Endothelial cell of umbilical vein (primary cell): ENCODE measurements at places on chromosomes 7 and 10.
A peak's percentile ranks its signal among the peaks of the same experiment; 100 is the strongest.

- DNase-seq, result no peak
Observed at GRCh38 chr7:112777406-112777805, 12.8 kb downstream of the TMEM168 start.

DNA sequence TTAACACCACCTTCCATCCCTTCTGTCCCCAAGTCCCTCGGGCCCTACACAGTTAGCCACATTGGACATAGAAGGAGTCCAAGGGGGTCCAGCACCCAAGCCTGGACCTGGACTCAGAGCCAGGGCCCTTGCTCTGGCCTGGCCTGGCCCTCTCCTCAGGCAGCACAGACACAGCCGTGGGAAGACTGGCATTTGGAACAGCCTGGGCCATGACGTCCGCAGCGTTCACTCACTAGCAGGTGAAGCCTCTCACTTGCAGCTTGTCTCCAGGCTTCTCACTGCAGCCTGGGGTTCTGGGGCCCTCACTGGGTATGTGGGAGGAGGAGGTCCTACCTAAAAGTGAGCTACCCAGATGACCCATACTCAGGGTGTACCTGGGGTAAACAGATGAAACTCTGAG lies 33.7 kb upstream of the AQP1 start:
- no peak for DNase-seq

- DNase-seq, result no peak
Observed at GRCh38 chr10:91096274-91096673, 124.2 kb upstream of the PCGF5 start.

- DNase-seq, result peak; percentile 66
Observed at GRCh38 chr10:97333601-97334369, 744 bp downstream of the FRAT2 start.

DNA sequence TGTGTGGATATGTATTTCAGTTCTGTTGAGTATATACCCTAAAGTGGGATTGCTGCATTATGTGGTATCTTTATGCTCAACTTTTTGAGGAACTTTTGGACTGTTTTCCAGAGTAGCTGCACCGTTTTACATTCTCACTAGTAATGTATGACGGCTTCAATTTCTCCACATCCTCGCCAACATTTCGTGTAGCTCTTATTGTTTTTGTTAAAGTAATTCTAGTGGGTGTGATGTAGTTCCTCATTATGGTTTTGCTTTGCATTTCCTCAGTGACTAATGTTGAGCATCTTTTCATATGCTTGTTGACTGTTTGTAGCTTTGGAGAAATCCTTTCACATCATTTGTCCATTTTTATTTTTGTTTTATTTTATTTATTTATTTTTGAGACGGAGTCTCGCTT lies 4.5 kb downstream of the STMP1 start:
- DNase-seq, result no peak

DNA sequence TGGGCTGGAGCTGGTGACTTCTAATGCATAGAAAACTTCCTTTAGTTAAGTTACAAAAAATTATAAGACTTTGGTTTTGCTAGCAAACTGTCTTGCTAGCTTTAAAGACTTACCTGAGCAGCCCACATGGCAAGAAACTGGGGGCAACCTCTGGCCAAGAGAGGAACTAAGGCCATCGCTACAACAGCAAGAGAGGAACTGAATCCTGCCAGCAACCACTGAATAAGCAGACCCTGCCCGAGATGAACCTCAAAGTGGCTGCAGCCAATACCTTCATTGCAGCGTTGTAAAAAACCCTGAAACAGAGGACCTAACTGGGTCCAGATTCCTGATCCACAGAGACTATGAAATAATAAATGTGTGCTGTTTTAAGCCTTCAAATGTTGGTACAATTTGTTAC lies 54.6 kb upstream of the STARD3NL start:
- no peak for DNase-seq

DNA sequence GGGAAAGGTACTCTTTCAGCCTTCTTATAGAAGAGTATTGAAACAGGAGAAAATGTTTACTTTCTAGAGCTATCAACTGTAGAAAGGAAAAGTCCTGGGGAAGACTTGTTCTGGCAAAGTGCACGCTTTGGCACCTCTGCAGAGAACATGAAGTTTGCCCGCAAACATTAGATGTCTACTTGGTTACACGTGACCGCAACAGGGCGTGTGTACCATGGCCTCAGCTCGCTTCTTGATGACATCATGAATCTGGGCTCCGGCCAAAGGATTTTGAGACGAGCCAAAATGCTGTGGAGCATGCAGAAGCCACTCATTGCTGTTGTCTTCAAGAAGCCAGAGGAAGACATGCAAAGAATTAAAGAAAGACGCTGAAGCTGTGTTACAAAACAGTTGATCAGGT lies 8.6 kb upstream of the TAS2R60 start:
- DNase-seq, result no peak

GRCh38 chr7:124570558-124570957 lies 195.0 kb downstream of the GPR37 start:
- no peak for DNase-seq

- DNase-seq, result no peak
Observed at GRCh38 chr7:155303039-155303593, 5.4 kb downstream of the INSIG1 start.

DNA sequence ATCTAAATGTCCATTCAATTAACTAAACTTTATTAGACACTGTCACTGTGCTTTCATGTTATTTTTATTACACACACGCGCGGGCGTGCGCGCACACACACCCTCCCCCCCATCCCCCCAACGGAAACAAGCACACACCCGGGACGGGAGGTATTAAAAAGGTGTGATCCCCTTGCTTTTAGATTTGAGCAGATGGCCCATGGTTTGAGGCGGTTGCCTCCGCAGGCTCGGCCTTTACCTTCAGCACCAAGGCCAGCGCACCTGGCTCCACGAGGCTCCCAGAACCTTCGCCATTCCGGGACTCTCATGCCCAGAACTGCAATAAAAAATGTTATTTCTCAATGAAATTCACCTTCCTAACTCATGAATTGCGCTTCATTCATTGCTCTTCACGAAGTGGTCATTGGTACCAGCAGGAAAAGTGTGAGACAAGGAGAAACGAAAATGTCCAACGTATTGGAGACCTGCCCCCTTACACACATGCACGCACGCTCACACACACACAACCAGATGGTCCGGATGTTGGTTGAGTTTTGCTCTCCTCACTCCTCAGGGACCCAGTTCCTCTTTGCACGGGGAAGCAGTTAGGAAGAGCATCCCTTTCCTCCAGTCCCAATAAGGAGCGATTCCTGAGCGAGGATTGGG lies 20.8 kb upstream of the PTF1A start:
- DNase-seq, result peak; percentile 15

DNA sequence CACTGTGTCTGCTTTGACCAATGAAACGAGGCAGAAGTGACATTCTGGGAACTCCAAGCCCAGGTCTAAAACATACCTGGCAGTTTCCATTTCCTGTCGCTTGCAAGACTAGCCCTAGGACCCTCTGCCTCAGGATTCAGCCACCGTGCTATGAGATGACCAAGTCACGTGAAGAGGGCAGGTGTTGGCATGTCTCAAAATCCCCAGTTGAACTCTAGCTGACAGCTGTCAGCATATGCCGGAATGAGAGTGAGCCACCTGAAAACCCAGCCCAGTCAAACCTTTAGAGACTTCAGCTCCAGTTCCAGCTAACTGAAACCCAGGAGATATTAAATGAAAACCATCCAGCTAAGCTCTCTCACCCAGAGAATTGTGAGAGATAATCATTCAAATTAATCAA lies 89.9 kb upstream of the PPP1R3A start:
- DNase-seq, result no peak

GRCh38 chr7:91089382-91089963 lies 174.8 kb upstream of the FZD1 start:
- DNase-seq, result peak; percentile 60

- no peak for DNase-seq
Observed at GRCh38 chr10:15863733-15864132, 3.4 kb upstream of the MINDY3 start.

DNA sequence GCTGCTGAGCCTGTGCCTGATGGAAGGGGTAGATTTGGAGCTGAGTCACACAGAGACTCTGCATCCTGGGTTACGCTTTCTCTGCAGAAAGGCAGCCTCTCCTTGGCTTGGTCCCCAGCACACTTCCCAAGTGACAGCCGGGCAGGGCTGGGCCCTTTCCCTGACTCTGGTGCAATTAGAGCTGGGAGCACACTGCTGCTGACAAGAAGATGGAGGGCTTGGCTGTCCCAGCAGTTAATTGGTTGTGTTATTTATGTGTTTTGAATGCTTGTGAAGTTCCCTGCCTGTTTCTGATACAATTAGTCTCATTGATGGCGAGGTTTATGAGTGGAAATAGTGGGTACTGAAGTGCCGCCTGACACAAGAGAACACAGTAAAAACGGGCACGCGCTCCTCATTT lies 123.6 kb downstream of the TCERG1L start:
- DNase-seq, result no peak

GRCh38 chr7:1981878-1982230 lies 250.9 kb downstream of the MAD1L1 start:
- no peak for DNase-seq

GRCh38 chr10:8060704-8061121 lies 6.2 kb downstream of the GATA3 start:
- DNase-seq, result peak; percentile 50

GRCh38 chr10:98478430-98479222 lies 31.9 kb upstream of the HPS1 start:
- no peak for DNase-seq

DNA sequence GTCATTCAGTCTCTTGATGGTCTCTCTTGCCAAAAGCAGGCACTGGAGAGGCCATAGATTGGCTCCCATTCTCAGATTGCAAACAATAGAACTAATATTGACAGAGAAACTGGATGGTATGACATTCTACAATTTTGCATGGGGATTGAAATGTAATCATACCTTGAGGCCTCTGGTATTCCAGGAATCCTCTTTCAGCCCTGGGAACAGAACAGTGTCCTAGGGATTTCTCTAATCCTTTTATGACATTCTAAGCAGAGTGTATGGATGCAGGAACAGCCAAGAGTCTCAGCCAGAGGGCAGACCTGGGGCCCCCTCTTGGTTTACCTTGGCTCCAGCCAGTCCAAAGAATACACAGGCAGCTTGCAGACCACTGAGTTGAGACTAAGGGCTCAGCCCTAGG lies 206.4 kb downstream of the KCNMA1 start:
- no peak for DNase-seq

DNA sequence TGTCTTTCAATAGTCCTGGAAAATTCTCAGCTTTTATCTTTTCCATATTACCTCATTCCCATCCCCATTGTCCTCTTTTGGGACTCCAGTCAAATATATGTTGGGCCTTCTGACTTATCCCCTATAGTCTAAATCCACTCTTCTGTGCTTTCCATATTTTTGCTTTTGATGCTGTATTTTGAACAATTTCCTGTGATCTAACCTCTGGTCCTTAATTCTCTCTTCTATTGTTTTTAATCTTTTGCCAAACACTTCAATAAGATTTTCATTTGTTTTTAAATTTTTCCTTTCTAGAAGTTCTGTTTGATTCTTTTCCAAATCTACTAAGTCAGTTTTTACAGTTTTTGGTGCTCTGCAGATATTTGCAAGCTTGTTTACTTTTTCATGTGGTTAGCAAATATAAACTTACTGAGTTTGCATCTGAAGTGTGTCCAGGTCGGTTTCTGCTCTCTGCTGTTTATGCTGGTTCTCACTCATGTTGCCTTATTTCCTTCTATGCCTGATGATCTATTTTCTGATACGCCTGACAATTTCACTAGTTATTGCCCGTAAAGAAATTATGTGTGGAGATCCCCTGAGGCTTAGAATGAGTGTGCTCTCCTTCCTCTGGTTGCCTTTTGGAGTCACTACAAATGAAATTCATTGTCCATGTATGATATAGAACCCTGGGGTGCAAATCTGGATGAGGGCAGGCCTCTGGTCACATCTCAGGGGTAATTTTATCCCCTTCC lies 110.4 kb downstream of the RBM20 start:
- DNase-seq, result no peak

DNA sequence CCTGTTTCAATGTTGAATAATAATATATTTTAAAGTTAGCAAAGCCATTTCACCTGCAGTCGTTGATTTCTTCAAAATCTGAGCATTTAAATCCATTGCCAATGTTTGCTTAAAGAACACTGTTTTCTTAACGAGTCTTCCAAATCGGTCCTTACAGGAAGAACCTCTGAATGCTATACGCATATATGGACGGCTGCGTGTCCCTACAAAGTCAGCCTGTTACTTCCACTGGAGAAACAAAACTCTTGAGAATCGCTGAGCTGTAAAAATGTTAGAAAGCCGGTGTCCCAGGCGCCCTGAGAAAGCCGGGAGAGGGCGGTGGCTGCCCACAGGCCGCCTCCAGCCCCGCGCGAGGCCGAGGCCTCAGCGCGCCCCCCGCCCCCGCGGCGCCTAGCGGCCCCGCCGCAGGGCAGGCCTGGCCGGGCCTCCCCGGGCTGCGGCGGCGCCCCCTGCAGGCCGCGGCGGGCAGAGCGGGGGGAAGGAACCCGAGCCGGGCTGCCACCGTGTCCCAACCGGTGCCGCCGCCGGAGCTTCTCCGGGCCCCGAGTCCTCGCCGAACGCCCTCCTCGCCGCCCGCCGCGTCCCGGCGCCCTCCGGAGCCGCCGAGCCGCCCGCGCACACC lies at the start of gene FHIP2A:
FHIP2A (plus strand) TSS at position 488 of the 622 bp plus-strand sequence. CDS start 299 bp downstream, outside the sequence.
- peak; percentile 74 for DNase-seq

DNA sequence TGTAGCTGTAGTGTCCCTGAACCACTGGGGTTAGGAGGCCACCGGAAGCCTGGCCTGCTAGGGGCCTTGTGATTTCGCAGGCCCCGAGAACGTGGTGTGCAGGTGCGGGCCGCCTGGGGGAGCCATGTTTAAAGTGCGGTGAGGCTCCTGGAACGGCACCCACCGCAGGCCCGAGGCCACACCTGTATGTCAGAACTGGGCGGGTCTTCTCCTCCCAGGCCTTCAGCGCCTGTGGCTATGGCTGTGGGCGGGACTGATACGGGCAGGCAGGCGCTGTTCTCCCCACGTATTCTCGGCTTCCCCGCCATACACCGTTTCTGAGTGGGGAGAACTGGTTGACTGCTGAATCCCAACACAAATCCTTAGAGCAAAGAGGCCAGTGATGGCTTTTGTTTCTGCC lies 74.8 kb downstream of the DNAJB6 start:
- DNase-seq, result no peak

GRCh38 chr7:157690833-157691585 lies 354.2 kb downstream of the DNAJB6 start:
- peak; percentile 18 for DNase-seq

- no peak for DNase-seq
Observed at GRCh38 chr7:2811476-2812113, 32.5 kb downstream of the GNA12 start.

DNA sequence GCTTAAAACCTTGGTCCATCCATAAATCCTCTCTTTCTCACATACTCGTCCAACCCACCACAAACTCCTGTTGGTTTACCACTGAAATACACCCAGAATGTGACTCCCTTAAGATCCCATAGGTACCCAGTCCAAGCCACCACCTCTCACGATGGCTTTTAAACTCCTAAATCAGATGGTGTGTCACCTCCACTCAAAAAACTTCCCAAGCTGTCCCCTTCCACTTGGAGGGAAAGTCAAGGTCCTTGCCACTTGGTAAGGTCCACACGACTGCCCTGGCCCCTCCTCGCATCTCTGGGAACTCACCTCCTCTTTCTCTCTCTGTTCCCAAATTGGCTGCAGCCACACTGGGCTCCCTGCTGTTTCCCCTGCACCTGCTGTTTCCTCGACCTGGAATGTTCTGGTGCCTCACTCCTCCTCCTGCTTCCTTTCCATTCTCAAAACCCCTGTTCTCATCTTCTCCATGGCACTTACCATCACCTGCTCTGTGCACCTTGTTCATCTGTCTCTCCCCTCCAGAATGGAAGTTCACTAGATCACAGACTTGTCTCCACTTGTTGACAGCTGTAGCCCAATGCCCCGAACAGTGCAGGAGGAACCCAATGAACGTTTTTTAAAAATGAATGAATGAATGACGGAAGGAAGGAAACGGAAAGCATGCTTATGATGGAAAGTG lies 23.0 kb downstream of the ZFAND2A start:
- DNase-seq, result no peak
